ENCODE measurements at places on chromosomes 7 and 10.

- DNase-seq, result no peak
Observed at GRCh38 chr7:104136981-104137380, 70.8 kb downstream of the ORC5 start.

- DNase-seq, result no peak
Observed at GRCh38 chr7:44284881-44285541, 40.4 kb downstream of the CAMK2B start.

- DNase-seq, result no peak
Observed at GRCh38 chr7:120215654-120216053, 57.3 kb upstream of the KCND2 start.

GRCh38 chr7:4168541-4168940 is 513.6 kb upstream of the FOXK1 start:
- no peak for DNase-seq

DNA sequence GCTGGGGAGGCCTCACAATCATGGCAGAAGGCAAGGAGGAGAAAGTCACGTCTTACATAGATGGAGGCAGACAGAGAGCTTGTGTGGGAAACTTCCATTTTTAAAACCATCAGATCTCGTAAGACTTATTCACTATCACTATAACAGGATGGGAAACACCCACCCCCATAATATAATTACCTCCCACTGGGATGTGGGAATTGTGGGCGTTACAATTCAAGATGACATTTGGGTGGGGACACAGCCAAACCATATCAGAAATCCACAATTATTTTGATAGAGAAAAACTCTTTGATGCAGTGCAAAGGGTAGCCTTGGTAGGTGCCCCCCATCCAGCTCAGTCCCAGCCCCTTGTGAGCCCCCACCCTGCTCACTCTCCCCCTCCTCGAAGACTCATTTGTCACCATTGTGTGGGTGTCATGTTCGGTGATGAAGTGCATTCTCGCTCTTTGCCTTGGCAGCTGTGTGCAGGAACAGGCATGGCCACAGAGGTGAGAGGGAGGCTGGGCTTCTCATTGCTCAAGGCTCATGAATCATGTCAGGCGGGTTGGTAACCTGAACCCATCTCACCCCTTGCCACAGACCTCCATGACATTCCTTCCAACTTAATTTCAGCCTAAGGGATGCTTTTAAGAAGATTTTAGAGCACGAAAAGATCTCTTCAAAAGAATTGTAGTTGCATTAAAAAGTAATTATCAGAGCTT is 75.9 kb downstream of the BUB3 start:
- no peak for DNase-seq

- no peak for DNase-seq
Observed at GRCh38 chr10:84783386-84783785, 455.0 kb downstream of the CCSER2 start.

- DNase-seq, result no peak
Observed at GRCh38 chr7:127628445-127628844, 10.5 kb upstream of the PAX4 start.

GRCh38 chr10:89679986-89680385 is 21.4 kb upstream of the KIF20B start:
- no peak for DNase-seq

GRCh38 chr7:2720024-2720423 is 32.0 kb downstream of the AMZ1 start:
- DNase-seq, result no peak

DNA sequence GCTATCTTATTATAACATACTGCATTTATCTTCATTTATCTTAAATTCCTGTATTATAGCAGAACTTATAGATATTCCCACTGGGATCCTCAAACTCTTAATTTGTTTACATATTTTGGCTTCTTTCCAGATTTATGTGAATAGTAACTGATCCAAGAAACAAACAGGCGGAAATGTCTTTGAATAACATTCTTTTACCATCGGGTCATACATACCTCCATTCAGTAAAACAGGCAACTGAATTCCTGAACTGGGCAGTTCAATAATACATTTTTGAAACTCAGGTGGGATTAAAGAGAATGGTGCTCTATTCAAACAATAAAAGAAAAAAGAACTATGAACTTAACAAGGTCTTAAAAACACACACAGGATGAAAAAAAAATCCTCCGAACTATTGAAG is 337.4 kb downstream of the CRPPA start:
- DNase-seq, result no peak

- DNase-seq, result no peak
Observed at GRCh38 chr10:11018432-11018841, 765 bp downstream of the CELF2 start.

DNA sequence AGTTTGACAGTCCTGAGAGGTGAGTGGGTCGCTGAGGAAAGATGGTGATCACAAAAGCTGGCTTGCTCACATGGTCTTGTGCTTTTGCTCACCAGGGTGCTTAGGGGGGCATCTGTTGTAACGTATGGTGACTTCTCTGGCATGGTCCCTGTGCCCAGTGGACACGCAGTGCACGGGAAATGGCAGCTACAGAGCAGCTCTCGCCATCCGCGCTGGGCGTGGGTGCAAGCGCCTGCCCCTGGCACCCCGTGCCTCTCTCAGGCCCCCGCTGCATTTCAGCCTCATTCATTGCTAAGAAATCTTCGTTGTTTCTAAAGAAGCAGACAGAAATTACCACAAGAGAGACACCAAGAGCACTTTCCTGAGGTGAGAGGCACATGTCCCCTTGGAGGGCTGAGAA is 101.2 kb downstream of the FANK1 start:
- no peak for DNase-seq

DNA sequence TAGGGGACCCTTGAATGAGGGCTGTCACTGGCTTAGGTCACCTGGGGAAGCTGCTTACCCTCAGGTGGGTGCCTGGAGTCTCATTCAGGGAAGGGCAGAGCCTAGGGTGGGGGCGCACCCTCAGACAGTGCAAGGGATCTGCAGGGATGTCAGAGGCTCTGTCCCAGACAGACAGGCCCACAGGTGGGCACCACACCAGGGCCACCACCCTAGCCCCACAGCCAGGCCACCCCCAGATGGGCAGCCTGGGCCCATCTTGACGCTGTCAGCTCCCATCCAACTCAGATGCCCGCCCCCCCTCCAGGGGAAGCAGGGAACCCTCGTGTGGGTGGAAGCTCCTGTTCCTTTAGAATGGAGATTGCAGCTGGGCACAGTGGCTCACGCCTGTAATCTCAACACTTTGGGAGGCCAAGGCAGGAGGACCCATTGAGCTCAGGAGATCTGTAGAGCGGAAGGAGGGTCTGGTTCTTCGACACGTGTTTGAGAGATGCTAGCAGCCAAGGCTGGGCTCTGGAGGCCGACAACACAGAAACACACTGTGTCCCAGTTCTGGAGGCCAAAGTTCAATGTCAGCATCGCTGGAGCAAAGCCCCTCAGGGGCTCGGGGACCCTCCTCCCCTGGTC is 58.5 kb upstream of the DNAJB6 start:
- DNase-seq, result no peak

DNA sequence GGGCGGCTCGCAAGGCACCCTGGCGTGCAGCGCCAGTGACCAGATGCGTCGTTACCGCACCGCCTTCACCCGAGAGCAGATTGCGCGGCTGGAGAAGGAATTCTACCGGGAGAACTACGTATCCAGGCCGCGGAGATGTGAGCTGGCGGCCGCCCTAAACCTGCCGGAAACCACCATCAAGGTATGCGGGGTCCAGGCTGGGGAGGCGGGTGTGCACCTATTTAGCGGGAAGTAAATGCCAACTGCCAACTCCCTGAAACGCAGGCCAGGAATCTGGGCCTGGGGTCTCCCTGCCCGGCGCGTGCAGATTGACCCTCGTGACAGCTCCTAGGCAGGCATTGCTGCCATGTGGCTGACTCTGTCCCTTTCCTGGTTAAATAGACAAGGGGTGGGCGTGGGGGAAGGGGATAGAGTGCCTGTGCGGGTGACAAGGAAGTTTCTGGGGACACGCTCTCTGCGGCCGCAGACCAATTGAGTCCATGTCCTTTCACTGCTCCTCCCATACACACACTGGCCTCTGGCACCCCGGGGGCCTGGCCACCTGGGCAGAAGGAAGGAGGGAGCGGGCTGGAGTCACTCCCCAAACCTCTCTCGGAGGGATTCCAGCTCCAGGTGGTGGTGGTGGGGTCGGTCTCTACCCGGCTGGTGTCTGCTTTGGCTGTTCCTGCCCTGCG is 2.7 kb downstream of the EVX1 start:
- no peak for DNase-seq

- no peak for DNase-seq
Observed at GRCh38 chr10:116803451-116804249, 45.6 kb upstream of the ENO4 start.

- no peak for DNase-seq
Observed at GRCh38 chr7:39824456-39825200, 125.4 kb upstream of the CDK13 start.

DNA sequence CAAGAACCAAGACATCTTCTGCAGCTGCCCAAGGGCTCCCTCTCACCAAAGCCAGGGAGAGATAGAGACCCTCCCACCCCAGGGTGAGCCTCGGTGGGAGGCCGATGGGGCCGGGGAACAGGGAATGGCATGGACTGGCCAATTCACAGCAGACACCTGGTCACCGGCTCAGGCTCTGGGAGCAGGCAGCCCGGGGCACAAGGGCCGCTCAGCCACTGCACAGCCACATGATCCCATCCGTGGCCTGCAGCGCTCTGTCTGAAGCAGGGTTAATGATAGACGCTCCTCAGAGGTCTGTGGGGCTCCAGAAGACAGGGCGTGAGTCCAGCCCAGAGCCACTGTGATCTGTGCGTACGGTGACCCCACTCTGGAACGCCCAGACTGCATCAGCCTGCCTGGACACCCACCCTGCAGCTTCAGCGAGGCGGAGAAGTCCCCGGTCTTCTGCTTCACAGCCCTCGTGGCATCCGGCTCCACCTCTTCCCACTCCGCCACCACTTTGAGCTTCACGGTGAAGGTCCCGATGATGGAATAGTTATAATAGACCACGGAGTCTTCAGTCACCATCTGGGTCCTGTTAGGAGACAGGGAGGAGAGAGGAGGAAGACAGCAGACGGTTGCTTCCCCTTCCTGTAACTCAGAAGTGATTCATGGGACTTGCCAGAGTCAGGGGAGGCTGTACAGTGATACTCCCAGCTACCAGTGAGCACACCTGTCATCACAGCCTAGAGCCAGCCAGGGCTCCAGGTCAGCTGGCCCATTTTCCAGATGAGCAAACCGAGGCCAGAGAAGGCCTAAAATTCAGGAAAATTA is 14.0 kb downstream of the TMEM130 start:
- no peak for DNase-seq

DNA sequence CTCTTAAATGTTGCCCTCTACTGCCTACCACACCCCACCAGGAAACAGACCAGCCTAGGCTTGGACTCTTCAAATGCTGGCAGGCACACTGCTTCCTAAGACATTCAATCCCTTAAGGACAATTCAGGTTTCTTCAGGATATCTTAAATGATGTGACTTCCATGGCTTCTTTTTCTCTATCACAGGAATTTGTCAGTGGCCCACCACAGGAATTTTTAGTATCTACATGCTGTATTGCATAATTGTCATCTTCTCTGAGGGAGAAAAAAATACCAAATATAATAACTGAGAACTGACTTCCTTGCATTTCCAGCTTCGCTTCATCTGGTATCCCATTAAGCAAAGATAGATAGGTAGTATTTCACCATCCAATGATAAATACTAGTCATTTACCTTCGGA is 129.3 kb downstream of the WNT2 start:
- DNase-seq, result no peak

GRCh38 chr10:52772623-52773022 is at the start of gene MBL2:
Gene MBL2, minus strand, starts transcription at chr10:52772784. Its CDS starts 1,149 bp downstream, at chr10:52771635.
- no peak for DNase-seq

DNA sequence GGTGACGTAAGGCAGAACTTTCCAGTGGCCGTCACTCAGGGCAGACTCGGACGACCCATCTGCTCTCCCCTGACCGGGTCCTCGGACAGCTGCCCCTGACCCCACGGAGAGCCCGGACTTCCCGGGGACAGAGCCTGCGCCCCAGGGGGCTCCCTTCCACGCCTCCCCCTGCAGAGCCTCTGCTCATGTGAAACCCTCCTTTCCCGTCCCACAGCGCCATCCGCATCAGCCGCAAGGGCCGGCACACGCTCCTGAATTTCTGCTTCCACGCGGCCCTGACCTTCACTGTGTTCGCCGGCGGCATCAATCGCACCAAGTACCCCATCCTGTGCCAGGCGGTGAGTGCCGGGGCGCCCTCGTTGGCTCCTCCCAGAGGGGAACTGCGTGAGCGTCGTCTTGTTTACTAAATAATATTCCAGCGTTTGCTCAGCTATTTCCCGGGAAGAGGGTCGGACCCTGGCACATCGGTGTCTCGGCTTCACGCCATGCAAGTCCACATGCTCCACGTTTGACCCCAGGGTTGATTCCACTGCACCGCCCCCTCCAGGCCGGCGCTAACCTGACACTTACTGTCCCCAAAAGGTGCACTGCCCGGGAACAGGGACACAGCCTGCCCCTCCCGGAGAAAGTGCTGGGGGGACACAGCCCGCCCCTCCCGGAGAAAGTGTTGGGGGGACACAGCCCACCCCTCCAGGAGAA is 10.9 kb downstream of the ADGRA1 start:
- DNase-seq, result no peak

- DNase-seq, result no peak
Observed at GRCh38 chr10:1968257-1969033, 231.1 kb upstream of the ADARB2 start.

DNA sequence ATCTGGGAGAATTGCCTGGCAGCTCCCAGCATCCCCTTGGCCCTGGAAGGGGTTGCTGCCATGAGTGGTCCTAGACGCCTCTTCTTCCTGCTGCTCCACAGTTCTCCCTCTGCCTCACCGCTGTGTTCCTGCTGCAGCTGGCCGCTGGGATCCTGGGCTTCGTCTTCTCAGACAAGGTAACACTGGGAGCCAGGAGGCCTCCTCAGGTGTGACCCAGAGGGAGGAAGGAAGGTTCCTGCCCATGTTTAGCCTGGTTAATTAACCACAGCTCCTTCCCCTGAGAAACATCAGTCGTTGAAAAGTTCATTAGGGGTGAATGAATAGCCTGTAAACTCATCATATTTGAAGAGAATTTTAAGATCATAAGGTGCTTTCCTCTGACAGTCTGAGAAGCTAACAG is 18.2 kb downstream of the TSPAN33 start:
- DNase-seq, result no peak

DNA sequence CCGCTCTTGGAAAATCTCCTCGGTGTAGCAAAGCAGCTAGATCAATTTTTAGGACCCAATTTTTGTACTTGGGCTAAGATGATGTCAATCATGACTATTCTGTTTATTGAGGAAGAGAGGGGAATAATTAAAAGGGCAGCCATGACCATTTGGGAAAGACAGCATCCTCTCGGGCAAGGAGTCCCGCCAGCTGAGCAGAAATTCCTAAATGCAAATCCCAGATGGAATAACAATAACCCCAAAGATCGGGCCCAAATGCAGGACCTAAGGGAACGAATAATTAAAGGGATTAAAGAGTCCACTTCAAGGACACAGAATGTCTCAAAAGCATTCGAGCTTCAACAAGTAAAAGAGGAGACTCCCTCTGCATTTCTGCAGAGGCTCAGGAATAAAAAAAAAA is 18.7 kb downstream of the COL17A1 start:
- no peak for DNase-seq
